Type B pancreatic cell (in vitro differentiated cells): ENCODE measurements at places on chromosomes 6 and 20. TPM values are rescaled to one million over a fixed set of nuclear protein-coding genes. Genes with fewer than 3 reads are reported as not detected.

GRCh38 chr20:46501961-46502360 is 11.4 kb downstream of the ZNF334 start:
- no peak for DNase-seq

DNA sequence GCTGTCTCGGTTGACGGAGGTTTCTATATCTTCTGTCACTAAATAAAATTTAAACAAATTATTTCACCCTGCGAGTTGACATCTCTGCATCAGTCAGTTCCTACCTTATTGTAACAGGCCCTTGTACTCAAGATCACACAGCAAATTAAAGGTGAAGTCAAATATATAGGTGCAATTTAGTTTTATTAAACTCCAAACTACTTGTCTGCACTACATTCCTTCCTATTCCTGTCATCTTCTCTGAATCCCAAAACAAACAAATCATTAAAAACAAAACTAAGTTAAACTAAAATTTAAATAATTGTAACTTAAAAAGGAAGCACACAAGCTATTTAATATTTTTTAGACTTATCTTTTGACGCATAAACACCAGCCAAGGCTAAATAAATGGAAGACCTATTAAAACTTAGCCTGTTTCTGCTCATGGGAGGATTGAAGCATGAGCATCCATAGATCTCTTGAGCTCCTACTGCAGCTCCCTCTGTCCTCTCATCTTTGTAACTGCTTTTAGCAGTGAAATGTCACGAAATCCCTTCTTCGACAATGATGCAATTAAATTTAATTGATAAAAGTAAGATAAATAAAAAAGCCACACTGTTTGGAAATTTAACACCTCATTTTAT is 1152.3 kb upstream of the GJE1 start:
- no peak for DNase-seq

DNA sequence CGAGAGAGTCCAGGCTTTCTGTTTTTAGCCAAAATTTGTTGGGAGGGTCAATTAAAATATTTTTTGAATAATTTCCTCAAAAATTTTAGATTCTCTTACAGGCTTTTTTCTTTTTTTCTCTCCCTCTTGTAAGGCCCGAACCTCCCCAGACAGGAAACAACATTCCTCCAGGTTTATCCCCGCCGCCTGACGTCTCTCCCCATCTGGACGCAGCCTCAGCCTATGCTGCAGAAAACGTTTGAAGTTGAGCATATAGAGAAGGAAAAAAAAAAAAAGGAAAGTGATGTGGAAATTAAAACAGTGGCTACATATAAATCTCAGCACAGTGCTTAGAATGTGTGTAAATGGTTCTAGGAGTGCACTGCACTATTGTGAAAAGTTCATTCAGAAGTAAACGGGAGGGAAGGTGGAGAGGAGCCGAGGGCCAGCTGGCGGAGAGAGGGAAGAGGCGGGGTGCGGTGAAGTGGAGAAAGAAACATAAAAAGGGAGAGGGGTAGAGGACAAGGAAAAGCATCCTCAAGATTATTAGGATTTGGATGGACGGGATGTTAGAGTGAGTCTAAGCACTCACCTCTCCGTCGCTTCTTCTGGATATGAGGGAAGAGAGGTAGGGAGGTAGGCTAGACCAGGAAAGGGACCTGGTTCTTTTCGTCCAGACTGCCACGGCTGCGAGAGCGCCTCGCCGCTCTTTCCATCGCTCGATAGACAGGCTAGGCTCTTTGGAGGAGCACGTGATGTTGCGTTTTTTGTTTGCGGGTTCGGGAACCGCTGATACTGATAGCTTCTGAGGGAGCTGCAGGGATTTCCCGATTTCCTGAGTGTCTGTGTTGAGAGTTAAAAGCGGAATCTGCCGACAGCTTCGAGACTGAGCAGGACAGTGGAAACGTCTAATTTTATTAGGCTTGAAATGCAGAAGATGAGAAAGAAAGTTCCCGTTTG is 98.7 kb downstream of the TRIM27 start:
- no peak for DNase-seq

NKAPL gene
- 0.55 TPM in 1 of 2 replicates, not detected in the other for total RNA-seq

C6orf141 gene
- total RNA-seq, result 9.5 and 19.2 TPM in 2 replicates

GRCh38 chr6:20058912-20059311 is 153.4 kb downstream of the MBOAT1 start:
- DNase-seq, result no peak

DNA sequence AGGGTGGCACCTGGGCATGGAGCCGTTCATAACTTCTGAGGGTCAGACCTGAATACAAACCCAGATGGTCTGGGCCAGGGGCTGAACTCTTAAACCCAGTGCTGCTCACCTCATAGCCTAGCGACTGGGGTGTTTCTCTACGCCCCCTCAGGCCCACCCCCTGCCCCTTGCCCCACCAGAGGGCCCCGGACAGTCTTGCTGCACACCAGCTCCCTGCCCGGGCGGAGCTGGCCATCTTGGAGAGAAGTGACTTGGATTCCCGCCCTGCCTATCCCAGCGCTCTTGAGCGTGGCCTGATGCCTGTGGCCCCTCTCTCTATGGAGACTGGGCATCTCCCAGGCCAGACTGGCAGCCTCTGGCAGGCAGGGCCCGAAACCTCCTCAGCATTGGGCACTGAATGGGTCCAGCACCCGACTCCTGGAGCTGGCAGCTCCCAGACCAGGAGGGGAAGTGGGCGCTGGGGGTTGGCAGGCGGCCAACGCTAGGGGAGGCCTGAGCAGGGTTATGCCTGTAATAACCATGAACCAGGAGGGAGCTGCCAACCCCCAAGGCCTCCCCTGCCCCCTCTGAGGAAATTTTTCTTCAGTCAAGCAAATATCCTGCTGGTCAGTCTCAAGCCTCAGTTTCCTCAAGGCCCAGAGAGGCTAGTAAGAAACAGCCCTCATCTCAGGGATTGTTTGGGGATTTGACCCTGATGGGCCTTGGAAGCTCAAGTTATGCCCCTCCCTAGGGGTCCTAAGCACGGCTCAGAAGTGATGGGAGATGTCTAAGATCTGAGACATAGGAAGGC is 169.5 kb downstream of the VEGFA start:
- peak; percentile 67 for DNase-seq

DNA sequence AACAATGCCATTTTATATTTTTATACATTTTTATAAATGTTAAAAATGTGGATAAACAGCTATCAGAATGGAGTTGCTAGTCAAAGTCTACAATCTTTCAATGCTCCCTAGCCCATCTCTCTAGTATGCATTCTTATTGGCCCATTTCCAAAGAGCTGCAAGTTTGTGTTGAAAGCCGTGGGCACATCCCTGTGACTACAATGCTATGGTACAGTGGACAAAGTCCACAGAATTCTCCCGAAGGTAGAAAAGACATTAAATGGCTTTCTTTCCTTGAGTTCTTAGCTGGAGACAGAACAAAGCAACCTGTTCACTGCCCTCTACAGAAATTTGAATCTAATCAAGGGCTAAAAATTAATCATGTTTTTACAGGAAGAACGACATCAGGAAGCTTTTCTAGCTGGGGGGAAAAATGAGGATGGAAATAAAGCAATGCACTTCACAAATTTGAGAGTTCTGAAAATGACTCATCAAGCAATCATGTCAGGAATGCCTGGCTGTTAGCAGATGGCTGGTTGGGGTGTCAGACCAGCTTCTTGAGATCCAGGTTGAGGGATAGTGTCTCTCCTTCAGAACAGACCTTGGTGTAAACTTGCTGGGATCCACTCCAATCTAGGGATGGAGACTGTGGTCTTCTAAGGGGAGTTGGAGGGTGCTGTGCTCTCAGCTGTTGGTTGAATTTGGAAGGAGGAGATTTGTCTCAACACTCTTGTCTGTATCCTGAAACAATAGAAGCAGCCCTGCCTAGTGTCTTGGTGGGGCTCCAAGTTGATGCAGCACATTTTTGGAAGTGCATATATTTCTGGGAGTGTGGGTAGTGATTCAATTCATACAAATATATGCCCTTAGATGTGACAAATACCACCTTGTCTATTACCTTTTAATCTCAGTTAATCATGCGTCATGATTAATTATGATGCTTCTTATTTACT is 143.4 kb upstream of the PHACTR1 start:
- DNase-seq, result no peak

- peak; percentile 78 for DNase-seq
Observed at GRCh38 chr6:156662025-156662445, 115.1 kb upstream of the ARID1B start.

BEND6 gene
- total RNA-seq, result 1.3 and 2.7 TPM in 2 replicates

DNA sequence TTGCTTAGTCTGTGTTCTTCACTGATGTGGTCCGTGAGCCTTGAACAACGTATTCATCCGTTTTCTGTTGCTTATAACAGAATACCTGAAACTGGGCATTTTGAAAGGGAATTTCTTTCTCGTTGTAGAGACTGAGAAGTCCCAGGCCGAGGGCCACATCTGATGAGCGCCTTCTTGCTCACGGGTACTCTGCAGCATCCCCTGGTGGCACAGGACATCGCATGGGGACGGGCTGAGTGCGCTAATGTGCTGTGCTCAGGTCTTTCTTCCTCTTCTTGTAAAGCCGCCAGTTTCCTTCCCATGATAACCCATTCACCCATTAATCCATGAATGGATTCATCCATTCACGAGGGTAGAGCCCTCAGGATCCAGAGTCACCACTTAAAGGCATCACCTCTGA is 161.0 kb downstream of the NFATC2 start:
- no peak for DNase-seq

DNA sequence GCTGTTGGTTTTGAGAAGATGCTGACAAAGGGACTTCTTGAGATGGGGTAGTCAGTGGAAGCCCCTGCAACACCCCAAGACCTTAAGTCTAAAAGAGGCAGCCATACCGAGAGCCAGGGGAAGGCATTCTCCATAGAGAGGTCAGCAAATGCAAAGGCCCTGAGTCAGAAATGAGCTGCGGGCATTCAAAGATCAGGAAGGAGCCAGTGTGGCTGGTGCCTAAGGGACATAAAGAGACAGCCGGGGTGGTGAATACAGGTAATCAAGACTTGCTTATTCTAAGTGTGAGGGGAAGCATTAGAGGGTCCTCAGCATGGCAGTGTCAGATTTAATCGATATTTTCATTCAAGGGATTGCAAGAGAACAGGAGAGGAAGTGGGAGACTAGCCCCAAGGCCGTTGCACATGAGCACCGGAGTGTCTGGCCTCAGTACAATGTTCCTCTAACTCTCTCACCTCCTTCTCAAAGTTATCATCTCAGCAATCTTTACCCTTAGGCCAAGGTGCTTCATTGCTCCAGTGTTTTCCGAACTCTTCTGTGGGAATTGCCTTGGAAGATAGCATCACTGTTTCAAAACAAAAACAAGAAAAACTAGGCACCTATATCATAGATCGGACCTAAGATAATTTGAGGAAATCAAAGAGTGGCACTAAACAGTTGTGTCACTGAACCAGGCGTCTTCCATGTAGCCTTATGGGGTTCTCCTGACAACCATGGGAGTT is 173.2 kb downstream of the DOK5 start:
- no peak for DNase-seq

DNA sequence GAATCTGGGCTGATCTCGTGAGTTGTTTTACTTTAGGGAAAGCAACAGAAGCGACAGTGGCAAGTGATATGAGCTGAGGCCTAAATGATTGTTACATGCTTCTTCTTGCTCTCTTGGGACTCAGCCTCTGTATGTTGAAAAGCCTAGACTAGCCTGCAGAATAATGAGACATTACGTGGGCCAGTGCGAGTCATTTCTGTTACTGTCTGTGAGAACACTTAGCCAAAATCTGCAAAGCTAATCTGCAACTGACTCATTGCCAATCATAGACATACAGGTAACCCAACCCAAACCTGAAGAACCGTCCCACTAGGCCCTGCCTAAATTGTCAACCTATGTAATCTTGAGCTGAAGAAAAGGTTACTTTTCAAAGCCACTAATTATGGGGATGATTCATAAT is 77.4 kb upstream of the F13A1 start:
- DNase-seq, result no peak

GRCh38 chr6:126944512-126944911 is 174.0 kb upstream of the RSPO3 start:
- DNase-seq, result no peak

DNA sequence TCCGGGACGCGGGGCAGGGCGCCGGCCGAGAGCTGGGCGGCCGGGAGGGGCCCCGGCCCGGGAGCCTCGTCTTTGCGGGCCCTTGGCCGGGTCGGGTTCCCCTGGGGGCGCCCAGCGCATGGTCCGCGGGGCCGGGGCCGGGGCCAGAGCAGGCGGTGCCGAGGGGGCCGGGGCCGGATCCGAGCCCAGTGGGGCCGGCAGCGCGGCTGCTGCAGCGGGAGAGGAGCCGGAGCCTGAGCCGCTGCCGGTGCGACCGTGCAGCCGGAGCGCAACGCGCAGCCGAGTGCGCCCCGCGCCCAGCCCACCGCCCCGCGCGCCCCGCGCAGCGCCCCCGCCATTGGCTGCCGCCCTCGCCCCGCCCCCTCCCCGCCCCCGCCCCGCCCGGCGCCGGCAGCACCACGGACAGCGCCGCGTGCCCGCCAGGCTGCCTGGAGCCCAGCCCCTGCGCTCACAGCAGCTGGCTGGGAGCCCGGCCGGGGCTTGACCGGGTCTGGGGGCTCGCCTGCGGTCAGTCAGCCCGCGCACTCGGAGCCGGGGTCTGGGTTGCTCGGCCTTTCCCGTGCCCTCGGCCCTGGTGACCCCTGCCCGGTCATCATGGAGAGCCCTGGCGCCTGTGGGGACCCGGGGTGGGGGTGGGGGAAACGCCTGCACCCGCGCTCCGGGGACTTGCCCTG is at the start of gene HRH3:
Gene HRH3 (minus strand): TSS at position 287 of the 674 bp plus-strand sequence. CDS start 308 bp downstream, outside the sequence.
- no peak for DNase-seq

L3MBTL3 gene
- total RNA-seq, result 16.6 and 23.8 TPM in 2 replicates

DNA sequence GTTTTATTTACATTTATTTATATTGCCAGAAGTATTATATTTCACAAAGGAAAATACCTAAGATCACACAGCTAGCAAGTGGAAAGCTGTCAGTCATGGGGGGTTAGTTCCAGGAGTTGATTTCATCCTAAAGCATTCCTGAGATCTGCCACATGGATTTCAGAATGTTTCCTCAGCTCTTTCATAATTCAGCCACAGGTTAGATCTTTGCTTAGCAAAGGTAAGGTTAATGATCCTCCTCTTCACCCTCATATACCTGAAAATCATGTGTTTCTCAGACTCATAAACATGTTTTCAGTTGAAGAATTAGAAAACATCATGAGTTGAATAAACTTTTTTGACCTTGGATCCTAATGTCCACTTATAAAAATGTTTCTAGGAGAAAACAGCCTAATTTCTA is 215.4 kb downstream of the ARHGAP18 start:
- DNase-seq, result no peak

EPPIN gene
- total RNA-seq, result 0.24 TPM in 1 of 2 replicates, not detected in the other

GRCh38 chr6:12356983-12357972 is 67.1 kb downstream of the EDN1 start:
- DNase-seq, result no peak

DNA sequence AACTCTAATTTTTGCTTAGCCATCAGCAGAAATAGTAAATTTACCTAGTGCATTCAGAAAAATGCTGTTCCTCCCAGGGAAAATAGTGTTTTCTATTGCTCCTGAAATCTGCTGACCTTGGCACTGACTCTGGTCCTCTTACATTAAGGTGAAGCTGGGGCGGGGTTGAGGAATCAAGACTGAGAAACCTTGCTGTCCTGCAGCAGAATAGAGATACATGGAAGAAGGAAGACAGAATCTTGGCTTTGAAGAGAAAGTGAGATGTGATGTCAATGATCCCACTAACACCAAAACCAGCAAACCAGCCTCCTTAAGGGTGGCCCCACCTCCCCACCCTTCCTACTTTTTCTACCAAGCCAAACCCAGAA is 840 bp upstream of the LY86 start:
- DNase-seq, result no peak

ZNF512B gene
- 34.7 and 40.8 TPM in 2 replicates for total RNA-seq
